ENCODE measurements at places on chromosomes 3 and 15.

DNA sequence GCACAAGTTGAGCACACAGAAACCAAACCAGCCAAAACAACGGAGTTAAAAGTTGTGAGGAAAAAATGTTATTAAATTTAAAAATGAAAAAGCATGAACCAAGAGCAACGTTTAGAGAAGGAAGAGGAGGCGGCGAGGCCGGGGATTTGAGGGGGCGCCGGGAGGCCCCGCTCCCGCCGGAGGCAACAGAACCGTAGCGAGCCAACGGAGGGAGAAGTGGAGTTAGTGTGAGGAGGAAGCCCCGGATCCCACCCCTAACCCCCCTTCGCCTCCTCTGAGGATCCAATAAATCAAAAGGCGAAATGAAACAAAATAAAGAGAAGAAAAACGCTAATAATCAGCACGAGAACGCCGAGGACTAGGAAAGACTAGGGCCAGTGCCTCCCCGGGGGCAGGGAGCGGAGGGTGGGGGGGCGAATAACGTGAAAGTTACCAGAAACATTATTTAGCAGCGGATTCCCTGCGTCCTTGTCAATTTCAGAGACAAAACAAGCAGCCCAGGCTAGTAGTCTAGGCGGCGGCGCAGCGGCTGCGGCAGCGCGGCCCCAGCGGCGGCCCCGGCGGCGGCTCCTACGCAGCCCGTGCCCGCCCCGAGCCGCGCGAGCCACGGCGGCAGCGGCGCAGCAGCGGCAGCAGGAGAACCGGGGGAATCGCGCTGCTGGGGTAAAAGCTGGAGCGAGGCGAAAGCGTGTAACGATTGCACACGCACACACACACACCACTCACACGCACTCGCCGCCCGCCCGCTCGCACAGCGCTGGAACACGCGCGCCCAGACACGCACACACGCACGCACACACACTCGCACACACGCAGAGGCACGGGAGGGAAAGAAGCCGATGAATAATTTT lies 1.7 kb downstream of the MEIS2 start:
- DNase-seq, result peak; percentile 81

- peak; percentile 33 for DNase-seq
Observed at GRCh38 chr3:196979545-196979944, 10.9 kb upstream of the PIGZ start.

DNA sequence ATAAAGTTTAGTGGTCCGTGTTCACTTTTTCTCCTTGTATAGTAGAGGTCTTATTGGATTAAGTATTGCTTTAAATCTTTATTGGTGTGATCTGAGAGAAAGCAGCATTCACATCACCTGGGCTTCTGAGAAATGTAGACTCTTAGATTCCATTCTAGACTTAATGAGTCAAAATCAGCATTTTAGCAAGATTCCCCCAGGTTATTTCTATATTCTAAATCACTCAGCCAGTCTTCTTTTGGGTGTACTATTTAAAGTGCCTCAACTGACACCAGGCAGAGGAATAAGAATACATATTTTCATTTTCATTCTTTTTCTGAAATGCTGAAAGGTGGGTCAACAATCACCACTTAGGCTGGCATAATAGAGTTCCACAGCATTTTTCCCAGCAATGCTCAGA lies 481.7 kb downstream of the TUSC7 start:
- DNase-seq, result no peak

DNA sequence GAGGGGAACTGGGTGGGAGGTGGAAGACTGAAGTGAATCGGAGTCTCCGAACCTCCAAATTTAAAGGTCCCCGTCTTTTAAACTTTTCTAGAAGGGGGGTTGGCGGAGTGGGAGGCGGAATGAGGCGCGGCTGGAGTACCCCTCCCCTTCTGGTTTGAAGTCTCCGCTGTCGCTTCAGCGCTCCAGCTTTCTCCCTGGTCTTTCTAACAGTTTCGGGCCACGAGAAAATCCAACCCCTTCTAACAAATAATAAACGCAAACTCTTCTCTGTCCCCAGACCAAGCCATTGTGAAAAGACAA lies 2.5 kb upstream of the MECOM start:
- DNase-seq, result no peak

DNA sequence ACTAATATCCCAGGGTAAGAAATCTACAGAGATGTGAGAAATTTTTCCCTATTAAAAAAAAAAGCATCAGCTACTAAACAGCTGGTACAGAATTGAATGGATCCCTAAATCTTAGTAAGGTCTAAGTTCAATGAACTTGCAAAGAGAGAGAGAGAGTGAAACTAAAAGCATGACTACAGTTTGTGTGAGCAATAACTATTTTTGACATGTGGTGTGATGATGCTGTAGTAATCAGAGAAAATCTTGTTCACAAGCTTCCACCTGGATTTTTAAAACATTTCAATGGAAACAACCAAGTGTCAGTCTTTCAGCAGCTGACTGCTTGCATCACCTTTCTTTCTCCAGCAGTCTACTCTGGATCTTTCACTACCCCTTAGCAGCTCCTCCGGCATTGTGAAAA lies 45.2 kb upstream of the ABI3BP start:
- DNase-seq, result no peak

- no peak for DNase-seq
Observed at GRCh38 chr15:44286814-44287452, 1.6 kb upstream of the GOLM2 start.

DNA sequence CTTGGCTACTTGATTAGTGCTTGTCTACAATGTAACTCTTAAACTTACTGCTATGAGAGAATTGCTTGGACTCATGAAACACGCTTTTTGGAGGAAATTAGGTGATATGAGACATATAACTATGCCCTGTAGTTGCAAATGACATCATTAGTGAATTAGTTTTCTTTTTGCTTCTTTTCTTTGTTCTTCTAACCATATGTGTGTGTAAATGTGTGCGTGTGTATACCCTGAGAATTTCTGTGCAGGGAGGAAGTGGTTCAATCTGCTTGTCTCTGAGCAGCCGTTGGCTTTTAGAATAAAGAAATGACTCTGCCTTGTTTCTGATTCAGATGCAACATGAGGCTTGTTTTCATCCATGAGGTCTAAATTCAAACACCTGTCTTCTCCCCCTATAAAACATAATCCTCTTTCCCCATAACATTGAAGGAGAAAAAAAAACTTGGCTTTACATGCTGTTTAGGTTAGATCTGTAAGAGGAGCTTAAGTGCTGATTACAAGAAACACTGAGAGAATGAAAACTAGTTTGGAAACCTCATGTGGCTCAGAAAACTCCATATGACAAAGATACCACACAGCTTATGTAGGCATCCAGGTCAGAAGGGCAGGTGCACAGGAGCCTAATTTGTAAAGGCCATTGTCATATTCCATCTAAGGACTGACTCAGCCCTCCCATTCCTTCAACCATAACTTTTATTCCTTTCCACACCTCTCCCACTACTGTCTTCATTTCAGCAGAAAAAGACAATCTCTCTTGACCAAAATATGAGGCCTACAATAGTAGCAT lies 30.5 kb upstream of the BLM start:
- no peak for DNase-seq

DNA sequence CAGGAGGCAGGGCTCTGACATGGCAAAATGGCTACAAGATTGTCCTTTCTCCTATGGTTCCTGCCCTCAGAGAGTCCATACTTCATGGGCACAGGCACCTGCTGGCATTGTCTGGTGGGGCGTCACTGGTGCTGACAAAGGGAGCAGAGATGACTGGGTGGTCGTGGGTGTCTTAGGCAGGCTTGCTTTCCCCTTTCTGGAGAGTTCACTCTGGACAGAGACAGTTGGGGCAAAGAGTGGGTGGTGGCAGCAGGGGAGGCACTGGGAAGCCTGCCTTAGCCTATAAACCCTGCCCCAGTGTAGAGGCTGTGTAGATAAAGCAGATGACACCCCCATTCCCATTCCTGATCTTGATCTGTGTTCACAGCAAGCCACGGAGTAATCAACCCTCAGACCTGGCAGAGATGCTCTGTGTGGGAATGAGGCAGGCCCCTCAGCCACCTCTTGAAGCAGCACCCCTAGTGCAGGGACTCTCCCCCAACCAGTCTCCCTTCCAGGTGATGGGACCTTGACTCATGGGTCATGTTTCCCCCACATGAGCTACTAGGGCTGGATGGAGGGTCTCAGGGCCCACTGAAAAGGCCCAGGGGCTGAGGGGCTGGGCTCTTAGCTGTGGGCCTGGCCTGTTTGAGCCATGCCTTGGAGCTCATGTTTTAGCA lies 20.7 kb upstream of the DOCK3 start:
- no peak for DNase-seq

DNA sequence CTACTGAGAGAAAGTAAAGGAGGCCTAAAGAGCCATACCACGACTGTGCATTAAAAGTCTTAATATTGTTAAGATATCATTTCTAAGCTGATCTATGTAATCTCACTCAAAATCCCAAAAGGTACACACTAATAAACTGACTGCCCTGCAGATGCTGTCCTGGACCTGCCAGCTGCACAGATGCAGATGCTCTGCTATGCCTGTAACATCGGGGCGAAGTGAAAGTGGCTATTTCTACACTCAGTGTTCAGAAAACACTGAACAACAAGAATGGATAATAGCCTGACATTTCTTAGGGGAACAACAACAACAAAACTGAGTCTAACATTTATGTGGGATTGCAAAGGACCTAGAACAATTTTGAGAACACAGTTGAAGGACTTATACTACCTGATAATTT lies 31.9 kb downstream of the RAD18 start:
- DNase-seq, result no peak

DNA sequence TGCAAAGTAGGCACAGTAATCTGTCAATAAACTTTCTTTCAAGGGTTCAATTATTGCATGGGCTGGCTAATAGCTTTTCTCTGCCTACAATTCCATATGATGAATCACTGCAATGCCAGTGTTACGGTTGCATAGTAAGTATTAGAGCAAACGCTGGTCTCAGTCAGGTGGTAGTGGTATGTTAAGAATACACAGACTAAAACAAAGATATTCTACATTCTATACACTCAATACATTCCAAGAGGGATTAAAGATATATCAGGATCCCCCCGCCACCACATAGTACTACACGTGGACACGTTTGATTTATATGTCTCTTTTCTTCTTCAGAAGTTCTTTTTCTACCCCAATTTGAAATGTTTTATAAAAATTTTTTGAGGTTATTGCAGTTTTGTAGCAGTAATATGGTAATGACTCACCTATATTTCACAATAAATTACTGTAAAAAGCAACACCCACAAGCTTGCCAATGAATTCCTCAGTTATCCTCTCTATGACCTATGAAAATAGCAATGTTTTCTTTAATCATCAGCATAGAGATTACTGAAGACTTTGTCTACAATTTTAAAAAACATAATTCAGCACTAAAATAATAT lies 68.2 kb downstream of the CD200R1L start:
- DNase-seq, result no peak

- DNase-seq, result no peak
Observed at GRCh38 chr3:25902586-25902985, 112.7 kb downstream of the OXSM start.

DNA sequence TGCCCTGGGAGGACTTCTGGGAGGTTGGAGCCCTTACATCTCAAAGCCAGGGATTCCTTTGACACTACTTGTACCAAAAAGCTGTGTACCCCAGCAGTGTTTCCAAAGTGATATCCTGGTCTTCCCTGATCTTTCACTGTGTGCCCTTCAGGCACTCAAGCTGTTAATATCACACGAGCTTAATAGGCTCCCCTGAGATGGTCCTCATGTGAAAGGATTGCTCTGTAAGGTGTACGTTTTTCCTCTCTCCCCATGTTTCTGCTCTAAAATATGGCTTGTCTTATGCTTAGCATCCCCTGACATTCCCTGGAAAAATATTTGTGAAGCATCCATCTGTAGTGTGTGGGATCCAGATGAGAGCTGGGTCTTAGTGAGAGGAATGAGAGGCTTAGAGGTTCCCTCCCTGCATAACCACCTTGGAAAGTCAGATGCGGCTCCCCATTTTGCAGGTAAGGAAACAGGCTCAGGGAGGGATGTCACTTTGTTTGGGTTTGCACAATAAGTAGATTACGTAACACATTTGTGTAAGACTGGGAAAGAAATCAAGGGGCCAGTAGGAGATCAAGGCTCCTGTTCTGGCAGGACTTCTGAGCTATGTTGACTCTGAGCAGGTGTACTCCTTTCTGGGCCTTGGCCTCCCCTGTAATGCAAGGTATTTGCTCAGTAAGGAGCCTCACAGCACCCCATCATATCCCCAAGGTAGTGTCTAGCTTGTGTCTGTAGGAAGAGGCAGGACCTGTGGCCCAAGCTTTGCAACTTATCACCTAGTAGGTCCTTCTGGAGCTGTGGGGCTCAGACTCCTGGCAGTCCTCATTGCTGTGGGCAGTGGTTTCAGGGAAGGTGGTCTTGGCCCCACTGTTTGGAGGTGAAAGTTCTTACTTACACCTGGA lies 667 bp upstream of the ACOX2 start:
- DNase-seq, result no peak

DNA sequence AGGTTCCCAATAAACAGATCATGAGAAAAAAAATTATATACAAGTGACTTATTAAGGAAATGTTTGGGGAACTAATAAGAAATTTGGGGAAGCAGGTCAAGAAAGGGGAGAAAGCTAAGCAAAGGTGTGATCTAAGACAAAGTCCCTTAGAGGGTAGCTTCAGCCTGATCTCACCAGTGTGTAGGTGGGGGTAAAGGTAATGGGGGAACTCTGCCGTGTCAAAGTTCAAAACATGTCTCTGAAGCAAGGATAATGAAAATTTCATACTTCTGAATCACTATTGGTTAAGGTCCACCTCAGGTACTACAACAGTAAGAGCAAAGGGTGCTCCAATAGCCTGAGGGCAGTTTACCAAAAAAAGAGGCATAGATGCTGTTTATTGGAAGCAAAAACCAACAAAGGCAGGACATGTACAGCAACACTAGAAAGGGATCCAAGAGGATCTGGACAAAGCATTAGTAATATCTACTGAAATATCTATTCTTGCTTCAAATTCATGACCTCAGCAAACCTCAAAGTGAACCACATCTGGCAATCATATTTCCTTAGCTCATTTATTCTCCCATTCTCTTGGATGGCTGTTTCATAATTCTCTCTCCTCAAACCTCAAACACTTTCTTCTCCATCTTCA lies 6.9 kb downstream of the ACAD11 start:
- DNase-seq, result no peak

- no peak for DNase-seq
Observed at GRCh38 chr3:46213201-46213600, 5.1 kb upstream of the CCR1 start.

DNA sequence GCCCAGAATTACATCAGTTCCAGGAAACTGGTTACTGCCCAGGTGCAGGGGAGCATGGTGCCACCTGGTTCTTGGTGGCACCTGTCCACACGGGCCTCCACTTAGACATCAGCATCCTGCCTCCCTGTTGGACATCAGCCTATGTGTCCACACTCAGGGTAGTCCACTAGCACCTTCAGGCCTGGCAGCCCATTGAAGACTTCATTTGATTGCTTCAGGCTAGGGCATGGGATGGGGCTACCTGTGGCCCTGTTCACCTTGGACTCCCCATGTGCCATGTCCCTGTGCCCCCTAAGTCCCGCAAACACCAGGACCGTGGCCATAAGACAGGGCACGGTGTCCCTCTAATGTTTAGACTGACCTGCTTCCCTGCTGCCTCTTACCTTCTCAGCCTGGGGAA lies 30.9 kb downstream of the CYP8B1 start:
- DNase-seq, result no peak

- no peak for DNase-seq
Observed at GRCh38 chr3:59885101-59885500, 835.3 kb upstream of the CFAP20DC start.

- no peak for DNase-seq
Observed at GRCh38 chr15:68651916-68652525, 73.2 kb downstream of the CORO2B start.
